ENCODE measurements at places on chromosomes 3 and 15.

- DNase-seq: no peak
These were observed 41.1 kb downstream of the VGLL3 start for GRCh38 chr3:86949850-86950249.

GRCh38 chr3:10395196-10395595 lies 74.3 kb upstream of the SEC13 start:
- DNase-seq: no peak

DNA sequence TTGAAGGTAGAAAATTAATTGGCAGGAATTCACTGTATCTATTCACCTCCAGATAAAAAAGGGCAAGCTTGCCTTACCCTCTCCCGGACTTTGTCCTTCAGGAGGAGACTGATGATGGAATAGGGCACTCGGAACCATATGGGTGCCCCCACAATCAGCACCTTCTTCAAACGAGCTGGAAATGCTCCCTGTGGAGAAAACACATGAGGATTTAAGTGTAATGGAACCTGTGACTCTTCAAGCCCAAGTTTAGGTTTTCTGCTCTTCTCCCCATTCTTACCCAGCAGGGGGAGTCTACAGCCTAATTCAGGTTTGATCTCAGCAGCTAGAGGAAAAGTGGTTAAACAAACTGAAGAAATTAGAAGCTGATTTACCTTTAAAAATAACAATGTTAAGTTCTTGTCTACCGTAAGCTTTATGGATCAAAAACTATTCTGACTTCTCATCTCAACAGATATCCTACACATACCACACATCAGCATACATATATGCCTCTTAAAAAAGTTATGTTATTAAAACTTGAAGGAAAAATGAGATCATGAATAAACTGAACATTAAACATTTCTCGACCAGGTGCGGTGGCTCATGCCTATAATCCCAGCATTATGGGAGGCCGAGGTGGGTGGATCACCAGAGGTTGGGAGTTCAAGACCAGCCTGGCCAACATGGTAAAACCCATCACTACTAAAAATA lies 57.5 kb upstream of the SIN3A start:
- DNase-seq: no peak

DNA sequence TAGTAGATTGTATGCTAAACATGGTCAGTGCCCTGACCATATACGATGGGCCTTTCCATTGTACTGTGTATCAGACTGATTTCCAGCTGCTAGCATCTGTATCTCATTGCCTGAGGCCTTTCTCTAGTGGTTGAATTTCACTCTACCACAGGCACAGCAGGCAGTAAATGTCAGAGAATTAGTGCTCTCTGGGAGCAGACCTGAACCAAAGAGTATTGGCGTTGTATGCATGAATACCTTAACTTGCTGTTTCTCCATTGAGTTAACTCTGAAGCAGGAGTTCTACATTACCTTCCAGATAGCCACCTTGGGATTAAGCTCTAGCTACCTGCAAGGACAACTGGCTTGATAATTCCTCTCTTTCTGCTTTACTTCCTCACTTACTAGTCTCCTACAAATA lies 439.2 kb upstream of the EPHA3 start:
- DNase-seq: no peak

GRCh38 chr3:126573492-126574117 lies 14.9 kb upstream of the C3orf22 start:
- no peak for DNase-seq

DNA sequence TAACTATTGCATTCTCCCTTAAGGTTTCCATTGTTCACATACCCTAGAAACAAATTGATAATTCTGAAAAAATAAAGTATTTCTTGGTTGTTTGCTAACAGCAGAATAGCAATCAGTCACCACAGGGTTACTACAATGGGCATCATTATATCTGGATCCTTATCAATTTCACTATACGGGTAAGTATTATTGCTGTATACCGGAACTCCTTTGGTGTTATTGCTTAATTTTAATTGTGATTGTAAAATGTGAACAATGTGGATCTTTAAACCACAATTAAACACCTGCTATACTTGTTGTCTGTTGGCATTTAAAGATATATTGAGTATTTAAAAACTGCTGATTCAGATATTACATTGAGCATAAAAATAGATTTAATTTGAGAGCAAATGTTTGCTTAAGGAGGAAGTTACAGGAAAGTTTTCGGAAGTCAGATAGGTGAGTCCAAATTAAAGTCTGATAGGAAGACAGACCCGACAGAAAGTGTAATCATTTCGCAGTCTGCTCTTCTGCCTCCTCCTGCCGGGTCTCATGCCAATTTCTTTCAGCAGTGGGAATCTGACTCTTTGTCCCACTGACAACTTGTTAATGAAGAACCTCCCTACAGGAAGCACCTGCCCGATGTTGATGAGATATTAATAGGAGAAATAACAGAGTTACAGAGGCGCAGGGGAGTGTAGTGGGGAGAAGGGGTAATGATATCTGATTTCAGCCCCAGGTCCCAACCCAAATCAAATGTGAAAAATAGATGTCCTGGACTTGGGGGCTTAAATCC lies 169.7 kb upstream of the TBC1D5 start:
- no peak for DNase-seq

DNA sequence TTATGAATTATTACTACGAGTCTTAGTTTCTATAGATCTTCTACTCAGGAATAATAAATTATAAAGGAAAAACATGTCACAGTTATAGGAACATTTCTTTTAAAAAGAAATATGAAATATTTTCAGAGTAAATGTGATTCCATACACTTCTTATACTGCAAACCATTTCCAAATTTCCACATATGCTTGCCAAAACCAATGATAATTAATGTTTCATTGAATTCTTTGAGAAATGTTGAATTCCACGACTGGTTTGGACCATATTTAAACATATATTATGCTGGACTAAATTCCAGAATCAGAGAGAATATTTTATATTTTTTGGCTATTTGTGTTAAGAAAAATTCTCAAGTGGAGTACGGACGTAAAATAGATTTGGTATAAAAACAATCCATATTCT lies 144.6 kb downstream of the EPHA3 start:
- DNase-seq: no peak

- no peak for DNase-seq
These were observed 28.5 kb downstream of the RBPMS2 start for GRCh38 chr15:64746921-64747320.

DNA sequence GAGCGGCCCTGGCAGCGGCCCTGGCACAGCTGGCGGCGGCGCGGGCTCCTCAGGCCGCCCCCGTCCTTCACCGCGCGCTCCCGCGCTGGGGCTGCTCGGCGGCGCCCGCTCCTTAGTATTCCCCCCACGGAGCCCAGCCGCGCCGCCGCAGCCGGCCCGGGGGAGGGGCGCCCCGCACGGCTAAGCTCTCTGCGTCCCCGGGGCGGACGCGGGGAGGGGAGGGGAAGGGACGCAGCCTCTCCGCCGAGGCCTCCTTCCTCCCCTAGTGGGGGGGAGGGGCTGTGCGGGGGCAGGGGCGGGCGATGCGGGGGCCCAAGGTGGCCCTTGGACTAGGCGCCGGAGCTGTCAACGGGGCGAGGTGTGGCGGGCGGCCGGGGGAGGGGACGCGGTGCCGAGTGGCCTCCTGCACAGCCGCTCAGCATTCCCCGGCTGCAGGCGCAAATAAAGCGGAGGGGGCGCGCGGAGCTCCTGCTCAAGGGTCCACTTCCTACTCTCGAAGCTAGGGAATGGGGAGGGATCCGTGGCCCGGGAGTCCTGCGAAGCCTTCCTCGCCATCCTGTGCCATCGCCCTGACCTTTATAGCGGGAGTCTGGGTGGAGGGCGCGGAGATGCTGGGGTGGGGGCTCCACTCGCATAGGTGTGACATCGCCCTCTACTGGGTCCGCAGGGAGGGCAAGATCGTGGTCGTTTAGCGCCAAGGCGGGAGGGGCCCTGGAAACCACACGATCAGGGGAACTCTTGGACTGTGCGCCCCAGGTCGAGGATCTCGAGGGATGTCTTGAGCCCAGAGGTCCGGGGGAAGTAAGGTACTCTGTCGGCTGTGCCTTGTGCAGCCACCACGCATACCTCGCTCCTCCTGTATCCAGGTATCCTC lies 22.2 kb downstream of the EPHB3 start:
- no peak for DNase-seq

DNA sequence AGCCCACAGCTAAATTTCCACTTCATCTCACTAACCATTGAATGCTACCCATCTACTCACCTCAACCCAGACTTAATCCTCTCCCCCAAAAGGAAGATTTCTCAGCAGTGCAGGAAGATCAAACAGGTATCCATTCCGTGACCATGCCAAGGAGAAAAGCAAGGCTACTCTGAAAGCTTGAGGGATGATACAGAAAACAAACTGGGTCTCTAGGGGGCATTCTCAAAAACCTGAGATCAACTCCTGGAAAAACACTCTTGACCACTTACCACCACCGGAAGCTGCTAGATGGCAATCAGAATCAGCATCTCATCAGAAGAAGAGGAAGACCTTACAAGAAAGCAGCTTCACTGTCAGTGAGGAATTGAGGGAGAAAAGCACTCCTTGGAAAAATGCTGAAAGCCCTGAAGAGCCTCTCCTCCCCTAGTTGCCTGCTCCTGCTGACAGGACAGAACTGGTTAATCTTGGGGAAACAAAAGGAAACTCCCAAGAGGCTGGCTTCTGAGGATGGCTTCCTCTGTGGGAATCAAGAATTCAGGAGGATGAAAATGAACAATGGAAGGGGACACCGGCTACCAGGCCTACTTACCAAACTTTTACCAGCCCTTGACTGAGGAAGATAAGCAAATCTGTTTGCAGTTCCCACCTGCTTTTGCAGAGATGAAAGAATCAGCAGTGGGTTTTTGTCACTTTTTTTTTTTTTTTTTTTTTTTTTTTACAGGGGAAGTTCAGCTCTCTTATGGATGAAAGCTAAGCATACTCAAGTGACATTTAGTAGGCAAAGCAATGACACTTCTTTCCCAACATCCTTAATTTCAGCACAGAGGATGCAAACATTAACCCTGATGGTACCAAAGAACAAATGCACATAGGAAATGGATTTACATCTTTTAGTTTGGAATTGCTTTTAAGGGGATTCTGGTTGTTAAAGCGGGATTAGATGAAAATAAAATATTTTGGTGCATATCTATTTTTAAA lies at the start of gene ATP8B4:
Gene ATP8B4, minus strand, starts transcription at position 171 of the 978 bp plus-strand sequence. CDS start 12,267 bp downstream, outside the sequence.
- no peak for DNase-seq

DNA sequence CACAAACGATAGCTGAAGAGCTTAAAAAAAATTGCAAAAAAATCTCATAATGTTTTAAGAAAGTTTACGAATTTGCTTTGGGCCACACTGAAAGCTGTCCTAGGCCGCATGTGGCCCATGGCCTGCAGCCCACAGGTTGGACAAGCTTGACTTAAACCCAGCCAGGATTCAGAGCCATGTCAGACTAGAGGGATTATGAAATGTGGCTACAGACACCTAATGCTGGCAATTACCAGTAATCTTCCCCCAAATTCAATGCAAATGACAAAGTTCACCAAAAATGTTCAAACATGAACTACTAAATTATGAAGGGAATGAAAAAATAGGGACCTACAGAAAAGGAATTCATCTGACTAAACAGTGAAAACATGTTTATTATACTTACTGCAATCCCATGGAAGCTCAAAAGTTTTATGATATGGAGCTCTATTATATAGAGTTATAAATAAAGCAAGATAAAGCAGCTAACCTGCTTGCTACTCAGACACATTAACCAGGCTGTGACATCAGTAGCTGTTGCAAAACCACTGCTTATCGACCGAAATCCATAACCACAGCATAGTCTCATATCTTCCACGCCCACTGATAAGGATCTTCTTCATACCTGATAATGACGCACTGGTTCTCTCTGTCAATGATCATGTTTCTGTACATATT lies 49.2 kb downstream of the LDHAL6B start:
- DNase-seq: no peak

GRCh38 chr15:40121911-40122638 lies 13.4 kb upstream of the BMF start:
- DNase-seq: no peak

- DNase-seq: no peak
These were observed 56.5 kb upstream of the NTRK3 start for GRCh38 chr15:88312941-88313579.

GRCh38 chr3:143226678-143227291 lies 107.2 kb downstream of the CHST2 start:
- no peak for DNase-seq

DNA sequence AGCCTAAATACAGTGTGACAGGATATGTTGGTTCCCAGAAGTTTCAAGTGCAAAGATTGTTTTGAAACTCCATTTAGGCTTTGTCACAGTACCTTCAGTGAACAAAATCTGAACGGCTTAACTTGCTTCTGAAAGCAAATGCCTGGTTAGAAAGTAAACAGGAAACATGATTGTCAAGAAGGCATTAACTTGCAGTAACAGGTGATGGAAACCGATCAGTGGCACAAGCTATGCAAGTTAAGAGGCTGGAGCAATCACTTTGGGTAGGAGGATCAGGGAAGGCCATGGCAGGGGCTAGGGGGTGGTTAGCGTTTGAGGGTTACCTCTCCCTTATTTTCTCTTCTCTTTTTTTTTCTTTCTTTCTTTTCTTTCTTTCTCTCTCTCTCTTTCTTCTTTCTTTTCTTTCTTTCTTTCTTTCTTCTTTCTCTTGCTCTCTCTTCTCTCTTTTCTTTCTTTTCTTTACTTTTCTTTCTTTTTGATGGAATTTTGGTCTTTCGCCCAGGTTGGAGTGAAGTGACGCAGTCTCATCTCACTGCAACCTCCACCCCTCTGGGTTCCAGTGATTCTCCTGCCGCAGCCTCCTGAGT lies 2.4 kb downstream of the HYKK start:
- DNase-seq: no peak

GRCh38 chr15:63198371-63199250 lies 9.2 kb downstream of the RAB8B start:
- no peak for DNase-seq

DNA sequence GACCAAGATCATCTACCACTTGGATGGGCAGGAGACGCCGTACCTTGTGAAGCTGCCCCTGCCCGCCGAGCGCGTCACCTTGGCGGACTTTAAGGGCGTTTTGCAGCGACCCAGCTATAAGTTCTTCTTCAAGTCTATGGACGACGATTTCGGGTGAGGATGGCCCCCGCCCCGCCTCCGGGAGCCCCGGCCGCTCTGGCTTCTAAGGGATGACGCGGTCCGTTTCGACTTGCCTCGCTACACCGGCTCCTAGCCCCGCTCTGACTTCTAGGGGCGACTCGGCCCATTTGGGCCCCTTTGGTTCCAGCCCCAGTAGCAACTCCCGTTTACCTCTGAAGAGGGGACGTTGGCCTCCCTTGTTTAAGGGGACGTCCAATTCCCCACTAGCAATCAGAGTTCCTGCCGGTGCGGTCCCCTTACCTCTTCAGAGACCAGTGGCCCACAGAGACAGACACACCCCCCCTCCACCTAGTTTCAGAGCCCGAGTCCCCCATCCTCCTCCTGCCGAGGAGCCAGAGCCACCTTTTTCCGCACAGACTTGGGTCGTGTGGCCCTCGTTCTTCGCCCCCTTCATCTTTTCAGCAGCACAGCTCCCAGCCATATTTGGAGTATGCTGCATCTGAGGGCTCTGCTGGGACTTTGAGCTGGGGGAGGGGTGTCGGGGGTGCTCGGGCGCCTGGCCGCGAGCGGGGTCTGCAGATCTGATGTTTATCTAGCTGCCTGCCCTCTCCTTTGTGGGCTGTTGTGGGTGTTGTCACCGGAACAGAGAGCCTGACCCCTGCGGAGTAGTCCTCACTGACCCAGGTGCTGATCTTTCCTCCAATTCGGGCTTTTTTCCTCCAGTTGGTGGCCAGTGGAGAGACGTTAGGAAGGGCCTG lies 706 bp downstream of the DVL3 start:
- DNase-seq: no peak

All from D721Med (cell line).